ENCODE measurements at places on chromosomes 4 and X.

GRCh38 chrX:115030625-115031024 is 13.2 kb upstream of the IL13RA2 start:
- no peak for DNase-seq

- no peak for DNase-seq
Observed at GRCh38 chrX:17725181-17725580, 12.1 kb upstream of the SCML1 start.

DNA sequence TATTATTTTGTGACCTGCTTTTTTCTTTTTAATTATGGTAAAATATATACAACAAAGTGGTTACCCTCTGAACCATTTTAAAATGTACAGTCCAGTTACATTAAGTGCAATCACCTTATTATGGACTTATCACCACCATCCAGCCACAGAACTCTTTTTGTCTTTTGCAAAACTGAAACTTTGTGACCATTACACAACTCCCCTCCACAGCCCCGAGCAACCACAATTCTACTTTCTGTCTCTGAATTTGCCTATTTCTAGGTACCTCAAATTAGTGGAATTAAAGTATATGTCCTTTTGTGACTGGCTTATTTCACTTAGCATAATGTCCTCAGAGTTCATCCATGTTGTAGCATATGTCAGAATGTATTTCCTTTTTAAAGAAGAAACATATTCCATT is 39.3 kb upstream of the WWC2 start:
- no peak for DNase-seq

GRCh38 chrX:154717824-154718223 is 33.1 kb downstream of the GAB3 start:
- DNase-seq = no peak

DNA sequence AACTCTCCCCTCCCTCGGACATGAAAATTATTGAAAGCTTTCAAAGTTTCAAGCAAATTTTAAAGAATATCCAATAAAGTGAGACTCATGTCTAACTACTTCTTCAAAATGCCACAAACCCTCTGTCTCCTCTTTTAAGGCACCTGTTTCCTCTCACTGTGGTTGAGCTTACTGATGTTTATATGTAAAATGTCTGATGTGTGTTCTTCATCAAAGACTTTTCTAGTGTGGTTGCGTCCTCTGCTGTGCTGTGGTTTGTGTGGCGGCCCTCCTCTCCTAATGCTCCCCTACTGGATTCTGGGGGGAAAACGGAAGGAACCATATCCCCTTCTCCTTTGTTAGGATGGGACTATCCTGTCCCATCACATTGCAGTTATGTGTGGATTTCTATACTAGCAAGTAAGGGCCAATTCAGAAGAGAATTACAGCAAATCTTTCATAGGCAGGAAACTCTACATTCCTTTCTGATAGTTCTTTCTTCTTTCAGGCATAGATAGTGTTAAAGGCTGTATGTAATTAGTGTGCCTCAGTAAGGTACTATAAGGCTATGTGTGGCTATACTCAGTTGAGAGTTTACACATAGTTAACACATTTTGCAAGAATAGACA is 221.0 kb upstream of the GPRIN3 start:
- no peak for DNase-seq

DNA sequence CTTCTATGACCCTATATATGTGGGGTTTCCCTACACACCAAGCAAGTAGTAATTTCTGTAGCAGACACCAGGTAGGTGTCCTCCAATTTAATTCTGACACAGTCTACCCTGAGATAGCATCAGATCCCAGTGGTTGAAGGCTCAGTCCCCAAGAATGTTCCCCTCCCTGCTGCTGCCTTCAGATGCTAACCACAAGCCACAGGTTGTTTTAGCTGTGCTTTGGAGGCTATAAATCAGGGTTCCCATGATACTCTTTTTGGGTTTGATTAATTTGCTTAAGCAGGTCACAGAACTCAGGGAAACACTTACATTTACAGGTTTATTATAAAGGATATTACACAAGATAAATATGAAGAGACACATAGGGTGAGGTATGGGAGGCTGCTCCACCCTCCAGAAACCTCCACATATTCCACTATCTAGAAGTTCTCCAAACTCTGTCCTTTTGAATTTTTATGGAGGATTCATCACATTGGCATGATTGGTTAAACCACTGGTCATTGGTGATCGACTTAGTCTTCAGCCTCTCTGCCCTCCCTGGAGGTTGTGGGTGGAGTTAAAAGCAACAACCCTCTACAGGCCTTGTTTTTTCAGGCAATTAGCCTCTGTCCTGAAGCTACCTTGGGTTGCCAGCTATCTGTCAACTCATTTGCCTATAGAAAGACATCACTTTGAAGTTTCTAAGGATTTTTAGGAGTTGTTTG is 50.8 kb downstream of the GRIA2 start:
- no peak for DNase-seq

Data from BJ (cell line).